CD4-positive, alpha-beta T cell treated with Interleukin-1 beta for 1 hour (primary cell): ENCODE measurements at places on chromosomes 4 and X.

- DNase-seq = no peak
Observed at GRCh38 chr4:120826449-120826848, 96.1 kb downstream of the PRDM5 start.

DNA sequence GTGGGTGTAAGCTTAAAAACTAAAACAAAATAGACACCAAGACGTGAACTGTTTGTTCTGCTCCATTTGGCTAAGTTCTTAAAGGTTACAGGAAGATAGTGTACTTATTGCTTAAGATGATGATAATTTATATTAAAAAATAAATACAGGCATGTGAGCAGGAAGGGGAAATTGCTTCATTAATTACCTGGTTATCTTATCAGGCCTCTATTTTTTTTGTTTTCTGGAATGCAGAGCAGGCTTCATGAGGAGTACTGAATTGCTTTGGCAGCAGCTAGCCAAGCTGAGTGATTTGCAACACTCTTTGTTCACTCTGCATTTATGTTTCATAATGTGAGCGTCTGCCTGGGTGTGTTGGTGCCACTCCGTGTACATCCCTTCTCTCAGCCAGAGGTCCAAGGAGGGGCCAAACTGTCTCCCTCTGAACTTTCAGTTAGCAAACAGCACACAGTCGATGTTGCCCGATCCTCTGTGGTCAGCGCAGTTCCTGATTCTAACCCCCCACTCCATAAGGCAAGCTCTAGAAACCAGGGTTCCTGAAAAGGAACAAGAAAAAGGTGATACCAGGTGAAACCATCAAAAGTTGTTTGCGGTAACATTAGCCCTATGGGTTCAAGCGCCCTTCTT lies 348.2 kb downstream of the SPRY1 start:
- DNase-seq = no peak

DNA sequence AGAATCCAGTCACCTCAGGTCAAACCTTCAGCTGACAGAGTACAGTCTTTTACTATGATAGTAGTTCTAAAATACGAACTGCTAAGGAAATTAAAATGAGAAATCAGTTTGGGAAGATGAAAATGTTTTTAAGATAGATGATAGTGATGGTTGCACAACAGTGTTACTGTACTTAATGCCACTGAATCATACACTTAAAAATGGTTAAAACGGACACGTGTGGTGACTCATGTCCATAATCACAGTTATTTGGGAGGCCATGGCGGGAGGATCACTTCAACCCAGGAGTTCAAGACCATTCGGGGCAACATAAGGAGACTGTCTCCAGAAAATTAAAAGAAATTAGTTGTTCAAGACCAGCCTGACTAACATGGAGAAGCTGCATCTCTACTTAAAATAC lies 41.4 kb downstream of the ABHD18 start:
- no peak for DNase-seq

- DNase-seq = no peak
Observed at GRCh38 chr4:68987007-68987406, 35.4 kb upstream of the UGT2A3 start.

DNA sequence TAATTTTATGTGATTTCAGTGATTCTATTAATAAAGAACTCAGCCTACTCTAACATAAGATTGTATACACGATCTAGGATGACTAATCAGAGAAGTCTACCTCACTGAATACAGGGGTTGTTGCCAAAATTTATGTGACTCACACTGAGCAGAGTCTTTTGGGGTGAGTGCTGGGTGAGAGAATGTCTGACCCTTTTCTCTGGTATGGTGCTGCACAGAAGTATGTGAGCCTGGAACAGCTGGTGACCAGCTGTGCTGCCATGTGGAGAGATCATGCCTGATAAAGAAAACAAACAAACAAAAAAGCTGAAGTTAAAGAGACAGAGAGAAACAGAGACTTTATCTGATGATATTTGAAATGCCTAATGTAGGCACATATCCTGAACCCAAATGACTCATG lies 618.1 kb upstream of the GRIA3 start:
- DNase-seq = no peak
